ENCODE measurements at places on chromosomes 4 and X.

DNA sequence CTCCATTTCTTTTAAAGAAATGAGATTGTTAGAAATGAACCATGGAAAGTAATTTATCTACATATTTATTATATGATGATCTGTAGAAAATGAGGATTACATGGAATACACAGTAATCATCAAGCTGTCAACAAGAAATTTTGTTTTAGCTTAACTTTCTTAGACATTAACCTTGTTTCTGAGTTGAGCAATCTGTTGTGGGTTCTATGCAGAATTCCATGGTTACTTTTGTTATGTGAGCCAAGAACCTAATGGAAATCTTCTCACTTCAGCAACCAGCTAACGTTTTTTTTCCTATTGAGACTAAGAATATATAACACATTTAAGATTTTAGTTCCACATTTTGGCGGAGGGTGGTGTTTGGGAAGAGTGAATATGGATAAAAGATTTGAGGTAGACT, 136.1 kb upstream of the SLC4A4 start:
- no peak for DNase-seq

DNA sequence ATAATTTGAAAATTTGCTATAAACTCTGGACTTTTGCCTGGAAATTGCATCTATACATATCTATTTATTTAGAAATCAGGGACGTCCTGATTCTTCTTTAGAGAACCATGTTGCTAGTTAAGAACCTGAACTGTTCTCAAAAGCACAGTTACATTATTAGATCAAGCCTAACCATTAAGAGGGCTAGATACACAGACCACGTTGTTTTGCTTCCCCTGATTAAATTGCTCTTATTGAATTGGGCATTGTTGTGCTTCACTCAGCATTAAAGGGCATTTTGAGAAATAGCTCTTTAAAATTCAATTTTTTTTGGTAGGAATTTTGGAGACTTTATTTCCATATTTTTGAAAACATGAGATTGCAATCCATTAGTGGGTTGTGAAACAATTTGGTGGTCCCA, 44.4 kb downstream of the FIP1L1 start:
- no peak for DNase-seq

DNA sequence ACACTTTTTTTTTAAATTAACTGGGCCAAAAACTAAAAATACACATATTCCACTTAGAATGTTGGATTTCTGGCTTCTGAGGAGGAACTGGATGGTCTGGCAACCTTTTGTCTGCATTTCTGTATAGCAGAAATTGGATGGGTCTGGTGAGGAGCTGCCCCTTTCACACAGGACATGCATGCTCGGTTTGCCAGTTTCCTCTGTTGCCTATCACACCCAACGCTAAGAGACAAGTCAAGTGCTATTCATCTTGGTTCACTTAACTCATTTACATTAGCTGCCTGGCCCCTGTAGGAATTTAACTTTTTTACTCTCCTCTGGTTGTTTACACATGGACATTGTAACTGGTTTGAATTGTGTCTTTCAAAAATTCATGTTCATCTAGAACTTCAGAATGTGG, 195.7 kb downstream of the PACRGL start:
- no peak for DNase-seq

- no peak for DNase-seq
Measured at GRCh38 chr4:169256101-169256612, 14.6 kb downstream of the SH3RF1 start.

GRCh38 chr4:992297-993110, 700 bp downstream of the SLC26A1 start:
- no peak for DNase-seq

DNA sequence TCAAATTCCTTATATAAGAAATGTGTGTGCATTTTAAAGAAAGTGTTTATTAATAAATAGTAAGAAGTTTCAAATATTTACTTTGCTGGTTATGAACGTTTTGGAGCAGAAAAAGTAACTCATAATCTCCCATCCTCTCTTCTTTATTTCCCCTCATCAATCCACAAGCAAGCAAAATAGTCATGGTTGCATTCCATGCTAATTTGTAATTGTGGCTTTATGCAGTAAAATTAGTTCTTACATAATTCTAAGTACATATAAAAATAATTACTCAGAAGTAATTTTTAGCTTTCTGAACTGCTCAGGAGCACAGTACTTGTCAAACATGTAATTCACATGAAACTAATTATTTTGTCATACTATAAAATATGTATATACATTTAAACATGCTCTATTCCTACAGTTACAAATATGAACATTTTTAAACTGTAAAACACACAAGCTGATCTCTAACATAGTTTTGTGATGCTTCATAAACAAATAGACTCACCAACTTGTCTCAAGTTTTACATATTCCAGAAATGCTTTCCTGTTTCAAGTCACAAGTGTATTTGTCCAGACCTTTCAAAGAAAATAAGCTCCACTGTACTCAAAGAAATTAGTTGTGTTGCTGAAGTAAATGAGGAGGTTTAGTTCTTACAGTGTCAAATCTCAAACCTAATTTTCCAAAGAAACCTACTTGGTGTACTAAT, 218.9 kb downstream of the PABPC4L start:
- DNase-seq: no peak

DNA sequence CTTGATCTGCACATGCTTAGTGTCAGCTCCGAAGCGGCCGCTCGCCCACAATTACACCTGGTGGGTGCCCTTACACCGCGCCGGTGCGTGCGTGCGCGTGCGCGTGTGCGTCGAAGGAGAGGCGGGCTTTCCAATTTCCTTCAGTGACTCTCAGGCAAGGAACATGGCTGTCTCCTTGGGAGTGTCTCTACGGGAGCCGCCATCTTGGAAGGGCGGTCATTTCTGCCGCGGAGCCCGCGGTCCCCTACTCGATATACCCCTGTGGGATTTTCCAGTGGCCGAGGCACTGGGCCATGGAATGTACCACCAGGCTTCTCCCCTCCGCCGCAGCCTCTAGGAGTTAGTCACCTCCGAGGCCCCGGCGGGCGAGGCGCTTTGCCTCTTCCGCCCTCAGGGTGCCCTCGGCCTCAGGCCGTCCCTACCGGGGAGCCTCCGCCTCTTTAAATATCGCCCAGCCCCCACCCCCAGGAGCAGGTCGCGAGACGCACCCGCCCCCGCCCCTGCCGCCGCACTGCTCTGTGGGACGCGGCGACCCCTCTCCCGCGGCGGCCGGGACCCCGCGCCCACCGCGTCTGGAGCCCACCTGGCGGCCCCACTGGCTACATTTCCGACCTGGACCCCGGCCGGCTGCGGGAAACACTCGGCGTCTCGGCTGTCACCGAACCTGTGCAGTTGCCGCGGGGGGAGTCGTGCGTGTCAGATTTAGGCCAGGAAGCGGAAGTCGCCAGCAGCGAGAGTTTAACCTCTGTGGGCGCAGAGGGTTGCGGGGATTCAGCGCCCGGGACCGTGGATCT, at the start of gene ZNF41:
Gene ZNF41, minus strand, starts transcription at position 711 of the 794 bp plus-strand sequence. CDS start 15,741 bp downstream, outside the sequence.
- peak; percentile 69 for DNase-seq

- DNase-seq: no peak
Measured at GRCh38 chrX:47217121-47217851, 1.2 kb upstream of the CDK16 start.

- DNase-seq: no peak
Measured at GRCh38 chr4:2249526-2250356, 7.8 kb upstream of the HAUS3 start.

DNA sequence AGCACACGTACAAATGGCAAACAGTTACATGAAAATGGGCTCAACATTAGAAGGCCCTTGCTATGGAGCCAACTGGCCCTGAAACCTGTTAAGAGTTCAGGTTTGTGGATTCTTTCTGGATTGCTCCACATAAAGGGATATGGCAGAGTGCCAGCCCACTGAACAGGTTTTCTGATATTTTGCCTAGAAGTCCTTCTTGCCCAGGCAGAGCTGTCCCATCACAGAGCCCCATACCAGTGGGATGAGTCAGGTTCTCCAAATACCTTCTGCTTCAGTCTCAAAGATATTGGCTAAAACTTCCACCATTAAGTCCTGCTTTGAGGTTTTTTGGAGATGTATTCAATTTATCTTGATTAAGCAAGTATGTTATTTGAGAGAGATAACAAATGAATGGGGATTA, 146.8 kb upstream of the IL1RAPL2 start:
- no peak for DNase-seq

DNA sequence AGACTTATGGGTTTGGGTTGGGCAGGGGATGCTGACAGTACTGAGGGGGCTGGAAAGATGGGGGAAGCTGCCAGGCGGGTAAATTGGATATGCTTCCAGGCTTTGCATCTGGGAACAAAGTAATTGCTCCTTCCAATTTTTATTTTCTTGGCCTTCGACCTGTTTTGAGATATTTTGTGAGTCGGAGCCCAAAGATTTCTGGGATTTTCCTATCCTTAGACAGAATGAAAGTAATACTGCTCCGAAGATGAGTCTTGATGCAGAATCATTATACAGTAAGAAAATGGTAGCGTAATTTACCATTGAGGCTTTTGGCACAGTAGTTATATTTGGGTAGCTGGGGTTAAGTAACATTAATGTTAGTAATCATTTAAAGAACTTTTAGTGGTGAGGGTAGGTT, 1.4 kb downstream of the SMARCA5 start:
- DNase-seq: no peak

- DNase-seq: no peak
Measured at GRCh38 chrX:41664375-41664901, 24.3 kb upstream of the GPR34 start.

- DNase-seq: no peak
Measured at GRCh38 chr4:144905286-144905685, 192.7 kb downstream of the ANAPC10 start.

DNA sequence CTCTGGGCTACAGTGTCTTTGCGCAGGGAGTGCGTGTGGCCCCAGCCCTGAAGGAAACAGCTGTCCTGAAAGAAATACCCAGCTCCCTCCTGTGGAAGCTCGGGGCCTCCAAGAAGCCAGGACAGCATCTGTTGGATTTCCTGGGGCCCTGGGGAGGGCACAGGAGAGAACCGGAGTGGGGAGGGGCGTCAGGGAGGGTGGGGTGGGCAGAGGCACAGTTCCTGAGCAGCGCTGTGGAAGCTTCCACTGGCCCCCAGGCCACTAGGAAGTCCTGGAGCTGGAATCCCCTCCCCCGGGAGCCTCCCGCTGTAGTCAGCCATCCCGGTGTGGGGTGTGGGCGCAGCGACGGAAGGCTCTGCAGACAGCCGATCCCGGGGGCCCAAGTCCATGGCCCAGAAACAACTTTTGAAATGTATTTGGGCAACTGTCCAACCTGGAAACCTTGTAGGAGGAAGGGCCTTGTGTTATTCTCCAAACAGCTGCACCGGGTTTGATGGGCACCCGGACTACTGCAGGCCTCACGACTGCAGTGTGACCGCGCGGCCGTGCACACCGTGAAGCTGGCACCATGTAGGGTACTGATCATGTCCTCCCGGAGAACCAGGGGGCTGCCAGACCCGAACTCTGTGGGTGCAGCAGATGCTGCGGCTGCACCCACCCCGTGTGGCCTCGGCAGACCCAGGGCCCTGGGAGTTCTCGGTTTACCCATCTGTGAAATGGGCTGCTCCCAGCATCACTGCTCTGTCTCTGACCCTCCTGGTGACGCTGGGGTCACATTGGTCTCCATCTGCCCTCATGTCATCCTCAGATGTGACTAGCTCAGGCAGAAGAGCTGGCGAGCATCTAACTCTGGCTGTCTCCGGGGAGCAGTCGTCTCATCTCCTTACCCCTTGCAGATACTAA, 68.5 kb upstream of the HMX1 start:
- no peak for DNase-seq

- DNase-seq: no peak
Measured at GRCh38 chr4:28221536-28221935, 1360.9 kb downstream of the STIM2 start.

GRCh38 chr4:56786955-56787354, 34.5 kb downstream of the SPINK2 start:
- no peak for DNase-seq

DNA sequence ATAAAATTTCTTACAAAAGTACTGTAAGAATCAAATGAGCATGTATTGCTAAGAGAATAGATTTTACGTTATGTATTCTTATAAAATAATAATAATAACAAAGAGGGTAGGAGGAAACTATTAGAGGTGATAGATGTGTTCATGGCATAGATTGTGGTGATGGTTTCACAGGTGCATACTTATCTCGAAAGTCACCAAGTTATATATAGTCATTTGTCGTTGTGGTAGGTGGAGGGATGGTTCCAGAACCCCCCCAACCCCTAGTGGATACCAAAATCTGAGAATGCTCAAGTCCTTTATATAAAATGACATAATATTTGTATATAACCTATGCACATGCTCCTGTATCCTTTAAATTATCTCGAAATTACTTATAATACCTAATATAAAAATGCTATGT, 36.7 kb upstream of the H2AZ1 start:
- DNase-seq: no peak

DNA sequence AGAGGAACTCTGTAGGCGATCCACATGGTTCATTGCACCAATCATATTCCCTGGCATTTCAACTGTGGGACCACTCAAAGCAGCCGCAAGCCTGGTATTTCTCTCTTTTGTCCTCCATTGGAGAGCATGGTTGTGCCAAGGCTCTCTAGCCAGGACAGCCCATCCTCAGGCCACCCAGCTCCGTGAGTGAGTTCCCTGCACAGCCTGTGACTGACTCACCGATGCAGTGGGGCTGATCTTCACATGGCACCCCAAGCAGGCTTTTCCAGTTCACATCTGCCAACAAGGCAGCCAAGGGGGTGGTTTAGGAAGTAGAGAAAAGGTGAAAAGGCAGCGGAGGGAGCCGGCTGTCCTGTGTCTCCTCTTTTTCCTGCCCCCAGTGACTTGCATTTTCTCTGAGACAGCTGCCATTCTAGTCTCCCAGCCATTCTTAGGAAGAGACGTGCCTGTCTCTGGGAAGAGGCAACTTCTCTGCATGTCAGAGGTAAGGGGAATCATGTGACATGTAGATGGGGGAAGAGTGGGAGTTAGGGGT, 69.2 kb downstream of the MID1IP1 start:
- DNase-seq: no peak

- no peak for DNase-seq
Measured at GRCh38 chr4:2762048-2762447, 5.9 kb upstream of the TNIP2 start.

DNA sequence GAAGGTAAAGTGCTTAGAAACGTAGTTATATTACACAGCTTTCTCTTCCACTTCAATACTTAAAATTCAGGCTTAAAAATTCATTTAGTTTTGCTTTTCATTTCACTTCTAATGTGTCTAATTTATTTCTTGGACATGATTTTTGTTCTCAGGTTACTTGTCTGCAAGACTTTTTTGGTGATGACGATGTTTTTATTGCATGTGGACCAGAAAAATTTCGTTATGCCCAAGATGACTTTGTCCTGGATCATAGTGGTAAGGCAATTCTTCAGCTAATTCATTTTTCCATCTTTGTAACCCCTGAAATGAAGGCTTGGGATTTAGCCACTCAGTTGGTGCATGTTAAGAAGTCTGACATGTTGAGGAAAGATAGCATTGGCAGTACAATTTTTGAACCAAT, 114.7 kb downstream of the DCLK2 start:
- DNase-seq: no peak

DNA sequence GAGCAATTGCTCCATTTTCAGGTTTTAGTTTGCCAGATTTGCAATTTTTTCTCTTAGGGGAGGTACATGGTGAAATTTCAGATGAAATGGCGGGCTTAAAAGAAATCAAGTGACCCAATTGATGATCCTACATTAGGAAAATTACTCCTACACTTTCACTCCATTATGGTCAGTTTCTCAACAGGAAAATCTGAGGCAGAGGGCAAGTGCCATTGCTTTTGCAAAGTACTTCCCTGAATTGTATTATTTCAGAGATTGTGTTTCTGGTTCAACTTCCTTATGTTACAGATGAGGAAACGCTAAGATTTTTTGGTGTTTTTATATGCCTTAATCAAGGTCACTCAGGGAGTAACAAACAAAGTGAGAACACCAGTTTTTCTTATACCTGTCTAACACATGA, 302.2 kb downstream of the ARAP2 start:
- no peak for DNase-seq

GRCh38 chrX:74080165-74080564, 223.8 kb upstream of the ZCCHC13 start:
- DNase-seq: no peak
